ENCODE measurements at places on chromosomes 3 and 15.

DNA sequence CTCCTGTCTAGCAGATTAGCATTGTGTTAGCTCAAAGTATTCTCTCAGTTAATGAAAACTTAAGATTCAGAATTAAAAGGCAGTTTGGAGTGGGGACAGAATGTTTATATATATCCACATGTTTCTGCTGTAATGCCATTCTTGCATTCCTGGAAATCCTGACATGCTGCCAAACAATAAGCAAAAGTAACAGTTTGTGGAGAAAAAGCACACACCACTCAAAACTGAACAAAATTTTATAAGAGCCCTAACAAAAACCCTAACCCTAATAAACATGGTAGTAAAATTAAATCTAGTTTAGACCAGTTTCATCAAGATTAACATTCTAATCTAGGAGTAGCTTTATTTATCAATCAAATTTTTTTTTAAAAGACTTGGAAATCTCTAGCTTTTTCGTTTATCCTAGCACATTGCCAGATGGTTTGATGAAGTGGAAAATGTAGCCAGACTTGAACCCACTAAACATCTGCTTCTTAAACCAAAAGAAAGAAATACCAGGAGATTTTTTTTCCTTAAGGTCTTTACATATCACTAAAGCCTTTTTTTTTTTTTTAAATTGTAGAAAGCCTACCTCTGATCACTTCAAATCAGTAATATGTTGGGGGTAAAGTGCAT lies 3.7 kb downstream of the TCAIM start:
- no peak for DNase-seq

DNA sequence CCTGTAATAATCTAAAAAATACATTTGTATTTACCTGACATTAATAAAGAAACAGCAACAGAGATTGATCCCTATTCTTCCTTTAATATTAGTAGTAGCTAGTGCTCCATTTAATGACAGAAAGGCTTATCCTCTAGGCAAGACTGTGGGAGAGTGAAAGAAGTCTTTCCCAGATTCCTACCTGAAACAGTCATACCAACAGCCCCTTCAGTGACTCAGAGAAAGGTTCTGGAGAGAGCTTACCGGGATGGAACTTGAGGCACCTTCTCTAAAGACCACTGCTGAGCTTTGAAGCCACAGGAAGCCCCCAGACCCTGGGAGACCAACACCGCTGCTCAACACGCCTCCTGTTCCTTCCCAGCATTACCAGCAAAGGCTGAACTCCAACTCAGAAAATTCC lies 66.9 kb upstream of the FGF12 start:
- no peak for DNase-seq

- no peak for DNase-seq
Observed at GRCh38 chr3:15797642-15798303, at the start of gene ANKRD28. ANKRD28 (minus strand) TSS chr3:15797979; CDS start chr3:15796521, 1,458 bp downstream.

DNA sequence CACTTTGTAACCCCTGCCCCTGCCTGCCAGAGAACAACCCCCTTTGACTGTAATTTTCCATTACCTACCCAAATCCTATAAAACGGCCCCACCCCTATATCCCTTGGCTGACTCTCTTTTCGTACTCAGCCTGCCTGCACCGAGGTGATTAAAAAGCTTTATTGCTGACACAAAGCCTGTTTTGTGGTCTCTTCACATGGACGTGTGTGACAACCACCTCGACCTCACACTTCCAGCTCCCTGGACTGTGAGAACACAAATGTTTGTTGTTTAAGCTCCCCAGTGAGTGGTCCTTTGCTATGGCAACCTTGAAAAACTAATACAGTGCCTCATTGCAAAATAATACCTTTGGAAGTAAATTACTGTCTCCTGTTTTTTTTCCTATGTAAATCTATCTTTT lies 299.2 kb upstream of the POU1F1 start:
- DNase-seq = no peak

- DNase-seq = no peak
Observed at GRCh38 chr3:151538456-151539393, 77.9 kb upstream of the IGSF10 start.

GRCh38 chr3:172009803-172010202 lies 29.6 kb upstream of the FNDC3B start:
- no peak for DNase-seq

GRCh38 chr3:34388830-34389229 lies 590.4 kb downstream of the PDCD6IP start:
- DNase-seq = no peak

Data from activated CD4-positive, alpha-beta T cell treated with anti-CD3 and anti-CD28 coated beads, Interleukin-2, amount 50 U/mL, for 4 hours (primary cell).